Pericardium fibroblast (primary cell): ENCODE measurements at places on chromosomes 5 and 9. TPM values are rescaled to one million over a fixed set of nuclear protein-coding genes. Genes with fewer than 3 reads are reported as not detected.

SOHLH1 gene
- not detected in 2 replicates for total RNA-seq

FAM78A gene
- total RNA-seq: 1.7 and 2.0 TPM in 2 replicates

RIOK2 gene
- total RNA-seq: 10.4 and 11.3 TPM in 2 replicates

SPARC gene
- 4,412 and 6,097 TPM in 2 replicates for total RNA-seq
